Eye (tissue), 1 donor: ENCODE measurements at places on chromosomes 3 and 15.
A peak's percentile ranks its signal among the peaks of the same experiment; 100 is the strongest.

DNA sequence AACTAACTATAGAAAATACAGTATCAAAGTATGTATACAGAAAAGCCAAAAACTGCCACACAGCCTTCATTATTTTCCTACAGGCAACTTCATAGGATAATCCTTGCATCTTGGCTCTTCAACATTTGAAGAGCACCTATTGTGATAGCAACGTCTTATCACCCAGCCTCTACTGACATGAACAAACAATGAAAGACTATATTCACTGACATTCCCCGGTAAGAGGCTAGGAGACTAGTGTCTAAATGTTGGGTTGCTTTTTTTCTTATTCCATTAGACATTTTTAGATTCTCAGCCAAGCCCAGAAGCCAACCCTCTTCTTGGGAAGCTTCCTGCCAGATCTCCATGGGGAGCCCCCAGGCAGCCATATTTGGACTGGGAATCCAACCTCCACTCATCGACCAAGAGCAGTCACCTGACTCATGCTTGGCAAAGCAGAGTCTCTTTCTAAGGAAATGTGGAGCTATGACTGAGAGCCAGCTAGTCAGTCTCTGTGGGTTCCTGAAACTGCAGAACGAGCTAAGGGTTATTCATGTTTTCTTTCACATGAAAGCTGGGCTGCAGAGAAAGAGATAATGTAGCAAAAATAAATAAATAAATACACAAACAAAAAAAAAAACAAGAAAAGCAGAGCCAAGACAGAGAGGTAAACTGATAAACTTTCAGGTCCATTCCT lies 227.5 kb downstream of the MAGI1 start:
- no peak for DNase-seq

- DNase-seq = no peak
Measured at GRCh38 chr3:179897231-179897630, 139.5 kb downstream of the PEX5L start.

DNA sequence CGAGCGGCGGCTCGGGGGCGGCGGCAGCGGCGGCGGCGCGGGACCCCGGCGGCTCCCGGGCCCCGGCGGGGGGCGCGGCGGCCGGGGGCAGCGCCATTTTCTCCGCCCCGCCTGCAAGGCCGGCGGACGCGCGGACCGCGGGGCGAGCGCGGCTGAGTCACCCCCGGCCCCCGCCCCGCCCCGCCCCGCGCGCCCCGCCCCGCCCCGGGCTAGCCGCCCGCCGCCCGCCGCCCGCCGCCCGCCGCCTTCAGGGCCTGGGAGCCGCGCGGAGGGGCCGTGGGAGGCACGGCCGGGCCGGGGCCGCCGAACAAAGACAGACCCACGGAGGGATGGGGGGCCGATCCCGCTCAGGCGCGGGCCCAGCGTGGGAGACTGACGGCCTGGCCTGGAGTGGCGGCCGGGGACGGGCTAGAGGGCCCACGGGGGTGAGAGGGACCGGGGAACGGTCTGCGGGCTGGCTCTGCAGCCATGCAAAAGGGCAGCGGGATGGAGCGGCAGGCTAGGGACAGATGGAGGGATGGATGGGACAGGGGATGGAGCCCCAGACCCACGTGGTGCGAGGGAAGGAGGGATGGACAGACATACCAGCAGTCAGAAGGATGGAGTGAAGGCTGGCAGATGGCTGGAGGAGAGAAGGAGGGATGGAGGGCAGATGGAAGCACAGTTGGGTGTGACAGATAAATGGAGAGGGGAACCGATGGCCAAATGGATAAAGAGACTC lies at the start of gene EIF4E3:
Gene EIF4E3, minus strand, starts transcription at position 132 of the 721 bp plus-strand sequence. Its CDS starts 35 bp downstream, at position 97.
- DNase-seq = peak; percentile 83

DNA sequence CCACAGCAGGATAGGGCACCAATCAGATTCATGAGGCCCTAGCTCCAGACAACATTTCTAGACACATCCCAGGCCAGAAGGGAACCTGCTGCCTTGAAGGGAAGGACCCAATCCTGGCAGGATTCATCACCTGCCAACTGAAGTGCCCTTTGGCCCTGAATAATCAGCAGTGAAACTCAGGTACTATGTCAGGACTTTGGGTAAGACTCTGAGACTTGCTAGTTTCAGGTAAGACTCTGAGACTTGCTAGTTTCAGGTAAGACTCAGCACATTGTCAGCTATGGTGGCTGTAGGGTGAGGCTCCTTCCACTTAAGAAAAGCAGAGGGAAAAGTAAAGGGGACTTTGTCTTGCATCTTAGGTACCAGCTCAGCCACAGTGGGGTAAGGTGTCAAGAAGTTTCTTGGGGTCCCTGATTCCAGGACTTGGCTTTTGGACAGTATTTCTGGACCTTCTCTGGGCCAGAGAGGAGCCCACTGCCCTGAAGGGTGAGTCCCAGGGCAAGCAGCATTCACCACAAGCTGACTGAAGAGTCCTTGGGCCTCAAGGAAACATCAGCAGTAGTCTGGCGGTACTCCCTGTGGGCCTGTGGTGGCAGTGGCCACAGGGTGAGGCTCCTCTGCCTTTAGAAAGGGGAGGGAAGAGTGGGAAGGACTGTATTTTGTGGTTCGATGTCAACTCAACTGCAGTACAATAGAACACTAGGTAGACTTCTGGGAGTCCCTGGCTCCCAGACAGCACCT lies 13.7 kb upstream of the COL8A1 start:
- no peak for DNase-seq

DNA sequence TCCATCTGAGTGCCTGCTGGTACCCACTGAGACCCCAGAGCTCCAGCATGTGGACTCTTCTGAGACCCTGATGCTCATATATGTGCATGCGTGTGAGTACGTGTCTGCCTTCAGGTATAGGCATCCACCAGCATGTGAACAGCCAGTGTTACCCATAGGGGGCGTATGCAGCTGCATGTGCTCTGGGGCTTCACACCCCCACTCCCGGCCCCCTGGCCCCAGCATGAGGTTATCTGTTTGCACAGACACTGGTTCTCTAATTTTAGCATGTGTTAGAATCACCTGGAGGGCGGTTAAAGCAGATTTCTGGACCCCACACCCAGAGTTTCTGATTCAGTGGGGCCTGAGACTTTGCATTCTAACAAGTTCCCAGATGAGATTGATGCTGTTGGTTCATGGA lies 824 bp upstream of the CILP start:
- peak; percentile 7 for DNase-seq

GRCh38 chr3:157420606-157421130 lies 16.0 kb upstream of the PTX3 start:
- no peak for DNase-seq

GRCh38 chr15:29682781-29683180 lies 139.5 kb downstream of the TJP1 start:
- DNase-seq = no peak

- no peak for DNase-seq
Measured at GRCh38 chr15:73341886-73342600, 26.7 kb downstream of the HCN4 start.

- DNase-seq = no peak
Measured at GRCh38 chr15:39359771-39360170, 221.1 kb upstream of the THBS1 start.
